ENCODE measurements at places on chromosomes 12 and 14. TPM values are rescaled to one million over a fixed set of nuclear protein-coding genes. Genes with fewer than 3 reads are reported as not detected.

DNA sequence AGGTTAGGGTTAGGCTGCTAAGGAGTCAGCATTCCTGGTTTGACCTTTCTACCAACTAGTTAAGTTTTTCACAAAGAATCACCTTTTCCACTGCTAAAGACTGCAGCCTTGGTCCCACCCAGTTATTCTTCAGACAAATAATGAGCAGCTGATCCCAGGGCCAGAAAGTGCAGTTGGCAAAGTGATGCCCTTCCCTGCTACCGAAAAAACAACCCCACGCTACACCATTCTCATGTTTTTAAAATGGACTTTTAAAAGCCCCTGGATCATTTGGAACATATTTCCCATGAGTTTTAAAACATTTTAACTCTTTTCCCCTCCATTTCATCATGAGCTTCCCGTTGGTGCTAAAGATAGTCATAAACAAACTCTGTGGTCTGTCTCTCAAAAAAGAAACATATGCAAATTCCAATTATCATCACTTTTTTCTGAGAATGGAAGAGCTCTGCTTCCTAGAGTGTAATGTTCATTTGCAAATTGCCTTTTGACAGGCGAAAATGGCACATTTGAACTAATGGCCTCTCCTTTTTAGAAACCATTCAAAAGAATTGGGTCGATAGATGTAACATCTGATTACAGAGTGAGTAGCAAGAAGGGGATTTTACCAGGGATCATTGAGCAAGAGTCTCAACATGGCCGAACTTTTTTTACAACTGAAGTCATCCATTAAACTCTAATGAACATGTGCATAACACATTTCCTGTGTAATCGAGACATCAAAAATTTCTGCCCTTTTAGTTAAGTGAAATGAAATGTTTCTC, 129.3 kb upstream of the RAP1B start:
- peaks cover 35% of the 10 kb centered on the region for H3K4me1 ChIP-seq
- DNase-seq = no peak
- H3K27ac ChIP-seq = peak overlapping the region; percentile 91
- peak overlapping the region; percentile 5 for H3K4me3 ChIP-seq
- no peaks in the 10 kb centered on the region for H3K27me3 ChIP-seq
- peaks cover 13% of the 10 kb centered on the region for H3K36me3 ChIP-seq

Gene CCDC85C
- 6.3 TPM for total RNA-seq

Gene SP7
- total RNA-seq = not detected

DNA sequence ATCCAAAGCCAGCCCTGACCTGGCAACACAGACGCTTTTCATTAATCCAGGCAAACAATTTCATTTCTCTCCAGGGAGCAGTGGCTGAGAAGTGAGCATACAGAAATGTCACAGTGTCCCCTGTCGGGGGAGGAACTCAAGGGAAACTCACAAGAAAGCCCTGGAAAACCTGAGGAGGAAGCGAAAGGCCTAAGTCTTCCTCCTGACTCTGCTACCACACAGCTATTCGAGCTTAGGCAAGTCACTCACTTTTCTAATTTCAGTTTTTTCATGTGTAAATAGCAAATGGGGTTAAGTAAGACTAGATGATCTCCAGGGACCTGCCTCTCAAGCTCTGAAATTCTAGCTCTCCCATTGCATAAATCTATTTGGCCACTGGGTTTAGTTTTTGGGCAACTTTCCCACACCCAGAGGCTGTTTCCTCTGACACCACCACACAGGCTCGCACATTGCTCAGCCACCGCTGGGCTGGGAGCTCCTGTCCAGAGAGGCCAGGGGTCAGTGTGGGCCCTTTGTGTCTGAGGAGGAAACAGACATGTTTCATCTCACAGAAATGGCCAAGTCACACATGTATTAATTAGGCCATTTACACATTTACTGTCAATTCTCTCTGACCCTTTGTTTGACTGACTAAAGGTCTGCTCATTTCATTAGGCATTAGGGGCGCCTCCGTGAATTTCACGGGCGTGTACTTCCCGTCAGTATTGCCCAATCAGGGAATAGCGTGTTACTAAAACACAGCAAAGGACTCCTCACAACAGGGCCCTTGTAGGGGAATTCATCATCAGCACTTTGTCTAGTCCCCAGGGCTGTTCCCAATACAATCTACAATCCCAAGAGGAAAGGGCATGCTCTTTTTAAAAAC, 9.8 kb upstream of the PNMA1 start:
- H3K4me1 ChIP-seq = peaks cover 29% of the 10 kb centered on the region
- peaks cover 45% of the 10 kb centered on the region for H3K36me3 ChIP-seq
- peak overlapping the region; percentile 80 for H3K27ac ChIP-seq
- H3K27me3 ChIP-seq = no peaks in the 10 kb centered on the region
- H3K4me3 ChIP-seq = no peak overlapping the region
- no peak for DNase-seq

GRCh38 chr12:49019120-49019430, 499 bp upstream of the PRKAG1 start:
- peaks cover 33% of the 10 kb centered on the region for H3K36me3 ChIP-seq
- no peaks in the 10 kb centered on the region for H3K27me3 ChIP-seq
- DNase-seq = no peak
- peak overlapping the region; percentile 94 for H3K4me3 ChIP-seq

Gene CMA1
- total RNA-seq = 0.25 TPM

Gene FAR2
- 7.0 TPM for total RNA-seq

Gene RIMKLB
- 8.1 TPM for total RNA-seq

- no peak overlapping the region for H3K27ac ChIP-seq
- H3K4me1 ChIP-seq = no peaks in the 10 kb centered on the region
- no peaks in the 10 kb centered on the region for H3K36me3 ChIP-seq
- H3K27me3 ChIP-seq = no peaks in the 10 kb centered on the region
- H3K4me3 ChIP-seq = no peak overlapping the region
Observed at GRCh38 chr12:85626001-85626783, 210.0 kb downstream of the RASSF9 start.

Gene CISTR
- not detected for total RNA-seq

DNA sequence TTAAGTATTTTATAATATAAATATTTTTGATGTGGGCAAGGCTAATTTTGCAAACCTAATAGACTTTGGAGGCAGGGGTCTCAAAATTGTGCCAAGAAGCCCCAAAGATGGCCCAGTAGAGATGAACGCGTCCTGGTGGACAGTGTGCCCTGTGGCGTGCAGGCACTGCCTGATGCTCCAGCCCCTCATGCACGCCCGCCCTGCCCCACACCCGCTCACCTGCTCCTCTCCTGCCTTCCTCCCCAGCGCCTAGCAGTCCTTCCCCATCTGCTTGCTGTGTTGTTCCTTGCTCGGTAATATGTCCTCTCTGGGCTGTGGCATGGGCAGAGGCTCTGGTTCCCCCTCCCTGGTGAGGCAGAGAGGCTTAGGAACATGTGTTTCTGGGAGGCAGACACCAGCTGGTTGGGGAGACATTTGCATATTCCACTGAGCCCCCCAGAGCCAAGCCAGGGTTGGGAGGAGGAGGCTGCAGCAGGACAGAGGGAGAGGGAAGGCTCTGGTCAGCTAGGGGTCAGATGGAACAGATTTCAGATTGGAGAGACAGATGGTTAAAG, 46.8 kb upstream of the GPATCH2L start:
- no peak overlapping the region for H3K27ac ChIP-seq
- H3K4me3 ChIP-seq = no peak overlapping the region
- H3K27me3 ChIP-seq = peaks cover 4% of the 10 kb centered on the region
- no peak for DNase-seq
- H3K4me1 ChIP-seq = no peaks in the 10 kb centered on the region

DNA sequence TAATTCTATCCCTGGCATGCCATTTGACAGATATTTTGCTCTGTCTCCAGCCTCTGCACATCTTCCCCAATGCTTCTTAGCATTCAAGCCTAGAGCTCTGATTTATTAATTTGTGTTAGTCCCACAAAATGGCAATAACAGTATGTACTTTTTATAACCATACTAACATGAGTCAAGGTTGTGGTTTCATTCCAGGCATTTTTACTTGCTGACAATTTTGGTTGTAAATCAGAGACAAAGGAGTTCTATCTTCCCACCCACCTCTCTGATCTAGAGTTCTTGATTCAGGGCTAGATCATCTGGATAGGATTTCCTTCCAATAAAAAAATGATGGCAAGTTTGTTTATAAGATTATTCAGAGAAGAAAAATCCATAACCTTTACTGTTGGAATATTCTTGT, 18.5 kb upstream of the CISTR start:
- no peak for DNase-seq
- no peaks in the 10 kb centered on the region for H3K4me1 ChIP-seq
- no peak overlapping the region for H3K27ac ChIP-seq

Data from activated naive CD8-positive, alpha-beta T cell treated with anti-CD3 and anti-CD28 coated beads for 36 hours (primary cell).